ENCODE measurements at places on chromosomes 1 and 21. TPM values are rescaled to one million over a fixed set of nuclear protein-coding genes. Genes with fewer than 3 reads are reported as not detected.

Gene NBPF6
- 1.1 TPM for total RNA-seq

Gene SLC26A9
- not detected for total RNA-seq

Gene HMGCS2
- total RNA-seq: not detected

Gene OR2M4
- not detected for total RNA-seq

Gene PRRX1
- total RNA-seq: 370 TPM

Gene USH2A
- under 0.01 TPM for total RNA-seq

Gene MSH4
- total RNA-seq: not detected

Gene SPRR1B
- total RNA-seq: not detected

Gene AHCYL1
- 67.3 TPM for total RNA-seq

Gene WNT4
- total RNA-seq: 0.14 TPM

Gene LCE1C
- total RNA-seq: not detected

Gene CNTN2
- not detected for total RNA-seq

Gene SLAMF9
- not detected for total RNA-seq

Gene ITLN1
- not detected for total RNA-seq

Gene CBS
- 101 TPM for total RNA-seq

Gene MAP1LC3C
- 0.22 TPM for total RNA-seq

Gene KCNN3
- total RNA-seq: under 0.01 TPM

Gene KAZN
- total RNA-seq: 2.2 TPM

Gene PCP4L1
- total RNA-seq: not detected

Gene C1orf141
- not detected for total RNA-seq

Gene VCAM1
- 113 TPM for total RNA-seq

Gene RAB42
- total RNA-seq: 4.8 TPM

Gene MORN1
- total RNA-seq: 8.3 TPM

Gene PARK7
- 158 TPM for total RNA-seq

Gene RUNX1
- total RNA-seq: 25.4 TPM

Gene BNIPL
- total RNA-seq: 0.22 TPM

Gene OR2T35
- not detected for total RNA-seq

Gene TMEM82
- not detected for total RNA-seq

Gene RGSL1
- not detected for total RNA-seq

Gene REG4
- not detected for total RNA-seq

Gene GNL2
- 50.8 TPM for total RNA-seq

Gene CTSK
- total RNA-seq: 90.2 TPM

Gene ANKRD45
- total RNA-seq: 0.29 TPM

Gene CRABP2
- total RNA-seq: 1.7 TPM

Gene KCNJ15
- 6.0 TPM for total RNA-seq

Gene CR1
- under 0.01 TPM for total RNA-seq

Gene PPIAL4G
- total RNA-seq: not detected

Gene PLA2G2F
- total RNA-seq: not detected

Gene KCND3
- 0.22 TPM for total RNA-seq

Gene TSPEAR
- total RNA-seq: not detected

Gene ZDHHC18
- total RNA-seq: 28.6 TPM

Gene CCDC27
- not detected for total RNA-seq

Gene AMY1C
- not detected for total RNA-seq

Gene MEGF6
- 2.4 TPM for total RNA-seq

Gene LCE3D
- not detected for total RNA-seq

Gene OR14K1
- total RNA-seq: not detected

Gene RGS13
- total RNA-seq: not detected

Gene RIMS3
- 0.66 TPM for total RNA-seq

Gene TIE1
- not detected for total RNA-seq

Gene BATF3
- total RNA-seq: 0.88 TPM

Gene ANGPTL3
- not detected for total RNA-seq
